ENCODE measurements at places on chromosomes 4 and X.

DNA sequence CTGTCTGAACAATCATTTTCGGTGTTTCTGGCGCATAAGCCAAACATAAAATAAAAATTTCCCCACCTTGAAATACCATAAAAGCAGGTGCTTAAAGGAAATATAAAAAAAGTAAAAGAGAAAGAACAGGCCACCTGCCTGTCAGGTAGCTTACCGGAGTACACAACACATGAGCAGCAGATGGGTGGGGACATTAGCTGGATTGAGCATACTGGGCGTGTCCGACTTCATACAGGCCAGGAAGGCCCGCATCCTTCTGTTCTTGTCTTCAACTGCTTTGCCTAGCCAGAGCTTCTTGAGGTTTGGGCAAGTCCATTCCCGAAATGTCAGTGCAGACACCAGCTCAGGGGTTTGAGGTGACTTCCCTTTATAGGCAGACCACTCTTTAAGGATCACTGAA lies 66.7 kb downstream of the FAM120C start:
- DNase-seq, result no peak

DNA sequence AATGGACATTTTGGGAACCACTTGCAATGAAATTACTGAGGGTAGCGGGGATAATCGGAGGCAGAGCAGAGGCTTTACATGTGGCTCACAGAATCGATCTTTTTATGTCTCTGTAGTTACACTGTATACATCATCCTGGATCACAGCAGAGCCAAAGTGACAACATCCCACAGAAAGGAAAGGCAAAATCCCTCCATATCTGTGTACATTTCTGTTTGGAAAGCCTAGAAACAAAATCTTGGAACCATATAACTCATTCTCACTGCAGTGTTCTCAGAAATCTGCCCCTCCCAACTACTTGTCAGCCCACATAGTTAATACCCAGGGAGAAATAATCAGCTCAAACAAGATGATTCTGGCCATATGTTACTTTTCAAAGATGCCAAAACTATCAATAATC lies 211.6 kb downstream of the DCLK2 start:
- no peak for DNase-seq

DNA sequence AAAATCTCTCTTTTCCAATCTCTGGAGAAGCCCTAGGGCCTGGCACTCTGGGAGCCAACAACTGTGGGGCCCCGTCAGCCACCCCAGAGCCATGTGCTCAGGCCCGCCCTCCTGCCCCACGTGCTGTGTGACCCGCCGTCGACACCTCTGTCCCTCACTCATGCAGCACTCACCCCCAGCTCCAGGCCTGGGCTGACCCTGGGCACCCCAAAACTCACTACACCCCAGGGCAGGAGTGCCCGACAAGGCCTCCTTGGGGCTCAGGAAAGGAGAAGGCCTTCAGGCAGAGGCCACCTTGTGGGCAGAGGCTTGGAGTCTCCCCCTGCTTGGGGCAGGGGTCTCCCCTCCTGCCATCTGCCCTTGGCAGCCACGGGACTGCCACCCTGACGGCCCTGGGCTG lies 5.7 kb downstream of the MYL5 start:
- no peak for DNase-seq

GRCh38 chrX:63746715-63747114 lies 38.3 kb downstream of the ARHGEF9 start:
- DNase-seq, result no peak

- DNase-seq, result peak; percentile 94
Measured at GRCh38 chr4:176270669-176271068, 1.6 kb upstream of the ASB5 start.

DNA sequence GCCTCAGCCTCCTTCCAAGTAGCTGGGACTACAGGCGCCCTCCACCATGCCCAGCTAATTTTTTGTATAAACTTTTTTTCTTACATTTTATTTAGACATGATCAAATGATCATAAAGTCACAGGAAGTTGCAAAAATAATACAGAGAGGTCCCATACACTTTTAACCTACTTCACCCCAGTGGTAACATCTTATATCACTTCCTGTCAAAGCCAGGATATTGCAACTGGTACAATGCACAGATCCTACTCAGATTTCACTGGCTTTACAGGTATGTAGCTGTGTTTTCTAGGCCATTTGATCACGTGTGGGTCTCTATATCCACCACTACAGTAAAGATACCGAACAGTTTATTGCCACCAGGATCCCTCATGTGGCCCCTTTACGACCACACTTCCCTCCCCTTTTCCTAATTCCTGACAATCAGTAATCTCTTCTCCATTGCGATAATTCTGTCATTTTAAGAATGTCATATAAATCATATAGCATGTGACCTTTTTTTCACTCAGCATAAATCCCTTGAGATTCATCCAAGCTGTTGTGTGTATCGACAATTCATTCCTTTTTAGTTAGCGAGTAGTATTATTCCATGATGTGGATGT lies 18.0 kb downstream of the RPS6KA3 start:
- no peak for DNase-seq

DNA sequence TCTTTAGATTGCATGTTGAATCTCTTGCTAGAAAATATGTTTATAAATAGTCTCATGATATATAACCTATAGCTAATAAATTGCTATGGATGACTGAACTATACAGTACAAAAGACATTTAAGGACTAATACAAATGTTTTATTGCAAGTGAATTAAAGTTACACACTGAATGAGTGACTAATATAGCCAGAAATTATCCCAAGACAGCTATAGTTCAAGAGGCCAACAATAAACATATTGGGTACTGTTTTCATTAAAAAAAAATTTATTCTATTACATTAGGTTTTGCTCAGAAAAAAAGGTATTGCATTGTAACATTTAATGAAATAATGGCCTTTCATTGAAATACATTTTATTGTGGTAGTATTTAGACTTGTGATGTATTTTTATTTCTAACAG lies 819.1 kb downstream of the TRIML1 start:
- no peak for DNase-seq

DNA sequence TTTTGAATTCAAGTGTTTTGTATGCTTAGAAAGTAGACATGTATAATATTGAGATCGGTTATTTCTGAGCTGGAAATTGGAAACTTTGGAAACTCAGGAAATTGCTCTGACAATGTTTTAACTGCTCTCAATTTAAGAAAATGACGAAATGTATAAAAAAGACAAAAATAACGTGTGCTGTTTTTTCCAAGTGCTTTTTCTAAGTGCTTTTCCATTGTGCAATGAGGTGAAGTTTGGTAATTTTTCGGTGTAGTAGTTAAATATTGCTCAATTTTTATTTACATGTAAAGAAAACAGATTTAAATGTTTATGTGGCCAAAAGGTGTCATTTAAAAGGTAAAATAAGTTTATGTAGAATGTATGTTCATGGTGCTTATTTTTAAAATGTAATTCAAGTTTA lies 39.4 kb upstream of the RHOH start:
- DNase-seq, result no peak

GRCh38 chrX:13430136-13430827 lies 110.4 kb upstream of the ATXN3L start:
- no peak for DNase-seq

GRCh38 chr4:83486457-83487129 lies 1.7 kb upstream of the ABRAXAS1 start:
- no peak for DNase-seq

DNA sequence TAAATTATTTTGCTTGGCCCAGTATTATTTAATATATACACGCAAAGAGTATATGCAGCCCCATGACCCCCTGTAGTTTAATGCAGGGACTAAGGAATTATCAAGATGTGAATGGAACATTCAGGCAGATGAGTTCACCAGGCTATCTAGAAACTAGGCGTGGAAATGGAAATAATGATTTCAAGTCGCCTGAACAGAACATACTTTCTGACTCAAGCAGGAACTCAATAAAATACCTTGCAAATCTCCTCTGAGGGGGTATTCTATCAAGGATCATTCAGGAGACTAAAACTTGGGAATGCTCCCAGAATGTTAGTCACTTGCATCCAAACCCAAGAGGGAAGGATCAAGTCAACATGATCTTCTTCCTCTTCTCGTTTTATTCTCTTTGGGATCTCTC lies 59.6 kb upstream of the RASSF6 start:
- peak; percentile 62 for DNase-seq

GRCh38 chr4:140533951-140534480 lies 10.0 kb downstream of the ELMOD2 start:
- DNase-seq, result peak; percentile 35

GRCh38 chr4:158837527-158838141 lies 68.8 kb downstream of the FNIP2 start:
- no peak for DNase-seq

DNA sequence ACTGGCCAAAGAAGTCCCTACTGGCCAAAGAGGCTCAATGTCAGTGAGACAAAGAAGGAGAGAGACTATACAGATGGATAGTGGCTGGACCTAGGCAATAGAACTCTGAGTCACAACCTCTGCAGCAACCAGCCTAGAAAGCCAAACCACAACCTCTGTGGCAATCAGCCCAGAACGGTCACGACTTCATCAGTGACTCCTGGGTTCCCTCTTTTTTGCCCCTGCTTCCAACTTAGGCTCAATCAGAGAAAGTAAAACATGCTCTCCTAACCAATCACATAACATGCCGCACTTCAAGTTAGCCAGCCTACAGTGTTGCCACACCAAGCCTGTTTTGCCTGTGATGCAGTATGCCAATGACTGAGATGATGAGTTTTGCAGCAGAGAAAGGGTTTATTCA lies 203.4 kb downstream of the ANAPC10 start:
- peak; percentile 94 for DNase-seq

- DNase-seq, result no peak
Measured at GRCh38 chr4:83172371-83172770, 57.8 kb upstream of the PLAC8 start.

DNA sequence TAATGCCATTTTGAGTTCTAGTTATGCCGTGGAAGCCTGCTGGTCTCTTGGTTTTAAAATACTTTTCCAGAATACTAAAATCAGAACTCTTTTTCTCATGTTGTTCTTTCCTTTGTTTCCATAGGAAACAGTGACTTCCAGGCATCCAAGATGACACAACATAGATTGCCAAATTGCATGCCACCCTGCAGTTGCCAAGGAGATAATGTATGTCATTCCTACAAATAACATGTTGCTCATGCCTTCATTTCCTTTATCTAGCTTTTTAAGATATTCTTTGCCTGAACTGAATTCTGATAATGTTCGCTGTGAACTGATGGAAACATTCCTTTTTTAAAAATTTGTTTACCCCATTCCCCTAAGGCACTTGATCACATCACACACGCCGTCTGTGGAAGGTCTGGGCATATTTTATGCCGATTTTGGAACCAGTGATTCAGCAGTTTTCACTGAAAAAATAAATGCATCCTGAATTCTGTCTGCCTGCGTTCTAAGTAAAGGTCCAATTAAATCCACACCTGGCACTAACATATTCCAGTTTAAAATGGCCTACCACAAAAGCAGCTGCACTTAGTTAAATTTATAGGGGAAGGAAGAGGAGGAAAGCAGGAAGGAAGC lies 38.0 kb upstream of the COX7B2 start:
- DNase-seq, result peak; percentile 3

DNA sequence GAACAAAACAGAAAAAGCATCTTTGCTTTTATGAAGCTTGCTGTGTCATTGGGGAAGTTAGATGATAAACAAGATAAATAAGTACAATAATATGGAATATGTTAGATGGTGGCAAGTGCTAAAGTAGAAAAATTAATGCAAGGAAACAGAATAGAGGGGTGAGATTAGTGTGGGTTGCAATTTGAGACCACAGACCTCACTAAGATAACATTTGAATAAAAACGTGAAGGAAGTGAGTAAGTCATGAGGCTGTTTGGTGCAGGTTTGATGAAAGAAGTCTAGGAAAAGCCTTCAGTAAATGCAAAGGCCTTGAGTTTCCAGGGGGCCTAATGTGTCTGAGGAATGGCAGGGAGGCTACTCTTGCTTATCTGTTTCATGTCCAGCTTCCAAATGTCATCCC lies 102.5 kb downstream of the CFAP299 start:
- DNase-seq, result no peak

- DNase-seq, result no peak
Measured at GRCh38 chrX:96387801-96388200, 296.8 kb upstream of the DIAPH2 start.

GRCh38 chr4:173522951-173523395 lies 7.1 kb downstream of the HAND2 start:
- no peak for DNase-seq

DNA sequence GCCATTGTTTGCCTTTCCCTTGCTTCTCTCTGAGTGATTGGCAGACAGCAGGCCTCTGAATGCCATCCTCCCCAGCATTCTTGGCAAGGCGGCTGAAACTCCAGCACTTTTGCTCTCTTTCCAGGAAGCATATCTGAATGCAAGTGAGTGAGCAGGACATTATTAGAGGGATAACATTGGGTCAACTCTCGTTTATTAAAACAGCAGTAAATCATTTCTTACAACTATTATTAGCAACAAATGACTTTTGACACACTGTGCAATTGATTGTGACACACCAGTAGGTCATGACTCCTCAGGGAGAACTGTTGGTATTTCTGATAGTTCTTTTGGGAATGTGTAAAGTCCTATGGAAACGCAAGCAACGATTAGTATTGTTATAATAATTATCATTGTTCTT lies 103.8 kb downstream of the EFNB1 start:
- DNase-seq, result peak; percentile 45

GRCh38 chrX:84974803-84975202 lies 28.9 kb upstream of the APOOL start:
- DNase-seq, result no peak

DNA sequence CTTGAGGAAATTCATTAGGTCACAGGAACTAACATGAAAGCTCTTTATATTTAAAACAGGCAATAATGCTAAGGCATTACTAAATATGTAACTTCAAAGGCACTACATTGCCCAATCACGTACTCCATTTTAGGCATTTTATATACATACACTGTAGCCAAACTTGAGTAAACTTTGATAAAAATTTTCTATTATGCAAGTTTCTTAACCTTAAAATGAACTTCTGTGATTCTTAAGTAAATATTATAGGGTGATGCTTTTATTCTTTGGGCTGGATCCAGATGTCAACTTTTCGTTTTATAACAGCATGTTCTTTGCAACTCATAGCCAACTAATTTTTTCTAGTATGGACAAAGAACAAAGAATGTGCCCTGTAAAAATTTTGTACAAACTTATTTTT lies 28.3 kb upstream of the MAP9 start:
- DNase-seq, result no peak

DNA sequence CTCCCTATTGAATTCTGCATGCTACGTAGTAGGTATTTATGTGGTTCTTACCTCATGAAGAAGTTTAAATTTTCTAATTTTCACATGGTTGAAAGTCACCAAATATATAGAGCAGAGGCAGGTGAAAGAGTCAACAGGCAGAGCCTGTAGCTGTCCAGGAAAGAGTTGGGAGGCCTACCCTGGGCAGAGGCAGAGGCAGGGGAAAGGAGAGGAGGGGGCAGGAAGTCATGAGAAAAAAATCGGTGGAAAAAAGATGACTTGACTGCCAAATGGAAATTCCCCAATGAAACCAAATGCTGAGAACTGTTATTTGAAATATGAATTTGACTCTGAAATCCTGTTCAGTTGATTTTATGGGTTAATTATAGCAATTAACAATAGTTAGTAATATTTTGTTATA lies 23.1 kb upstream of the GPR34 start:
- no peak for DNase-seq
